ENCODE measurements at places on chromosomes 13 and 19.

GRCh38 chr13:43307921-43308433 lies 284.6 kb downstream of the DNAJC15 start:
- peak; percentile 92 for DNase-seq

- DNase-seq, result no peak
Measured at GRCh38 chr19:33624586-33624985, 2.8 kb downstream of the CHST8 start.

DNA sequence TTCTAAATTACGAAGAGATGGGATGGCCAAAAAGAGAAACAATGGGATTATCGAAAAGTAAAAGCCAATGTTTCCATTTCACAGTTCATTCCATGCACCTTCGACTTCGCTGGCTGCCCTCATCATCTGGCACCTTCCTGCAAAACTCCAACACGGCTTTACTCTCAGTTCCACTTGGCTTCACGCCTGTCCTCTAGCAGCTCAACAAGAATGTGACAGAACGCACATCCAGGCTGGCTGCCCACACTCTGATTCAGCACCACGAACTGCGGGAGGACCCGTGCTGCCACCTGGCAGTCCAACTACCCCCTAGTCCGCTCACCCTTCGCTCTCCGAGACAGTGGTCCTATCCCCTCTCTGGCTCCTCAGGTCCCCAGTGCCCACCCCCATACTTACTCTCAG lies 11.7 kb downstream of the ATP7B start:
- DNase-seq, result no peak

GRCh38 chr13:29140277-29140676 lies 320.1 kb downstream of the MTUS2 start:
- DNase-seq, result no peak

GRCh38 chr19:19613506-19613905 lies 5.0 kb downstream of the PBX4 start:
- no peak for DNase-seq

- DNase-seq, result peak; percentile 56
Measured at GRCh38 chr13:35723821-35724220, 247.3 kb upstream of the MAB21L1 start.

GRCh38 chr19:12676384-12676792 lies 5.3 kb downstream of the DHPS start:
- DNase-seq, result peak; percentile 80

All from KBM-7 (cell line).